Dermis lymphatic vessel endothelial cell (primary cell): ENCODE measurements at places on chromosomes 6 and 20. TPM values are rescaled to one million over a fixed set of nuclear protein-coding genes. Genes with fewer than 3 reads are reported as not detected.

LINC00237 gene
- total RNA-seq: not detected in 2 replicates

SLC26A8 gene
- total RNA-seq: not detected in 2 replicates

TFAP2D gene
- not detected in 2 replicates for total RNA-seq

E2F3 gene
- total RNA-seq: 4.2 and 5.0 TPM in 2 replicates

CALHM4 gene
- total RNA-seq: 0.11 and 0.26 TPM in 2 replicates

SDCBP2 gene
- total RNA-seq: 3.7 and 5.4 TPM in 2 replicates

PRR18 gene
- not detected in 2 replicates for total RNA-seq

ECT2L gene
- under 0.01 TPM in 1 of 2 replicates, not detected in the other for total RNA-seq

SULF2 gene
- total RNA-seq: 71.8 and 127 TPM in 2 replicates

BNIP5 gene
- total RNA-seq: not detected in 2 replicates

MEI4 gene
- under 0.01 TPM in 1 of 2 replicates, not detected in the other for total RNA-seq
